ENCODE measurements at places on chromosomes 12 and 14.

DNA sequence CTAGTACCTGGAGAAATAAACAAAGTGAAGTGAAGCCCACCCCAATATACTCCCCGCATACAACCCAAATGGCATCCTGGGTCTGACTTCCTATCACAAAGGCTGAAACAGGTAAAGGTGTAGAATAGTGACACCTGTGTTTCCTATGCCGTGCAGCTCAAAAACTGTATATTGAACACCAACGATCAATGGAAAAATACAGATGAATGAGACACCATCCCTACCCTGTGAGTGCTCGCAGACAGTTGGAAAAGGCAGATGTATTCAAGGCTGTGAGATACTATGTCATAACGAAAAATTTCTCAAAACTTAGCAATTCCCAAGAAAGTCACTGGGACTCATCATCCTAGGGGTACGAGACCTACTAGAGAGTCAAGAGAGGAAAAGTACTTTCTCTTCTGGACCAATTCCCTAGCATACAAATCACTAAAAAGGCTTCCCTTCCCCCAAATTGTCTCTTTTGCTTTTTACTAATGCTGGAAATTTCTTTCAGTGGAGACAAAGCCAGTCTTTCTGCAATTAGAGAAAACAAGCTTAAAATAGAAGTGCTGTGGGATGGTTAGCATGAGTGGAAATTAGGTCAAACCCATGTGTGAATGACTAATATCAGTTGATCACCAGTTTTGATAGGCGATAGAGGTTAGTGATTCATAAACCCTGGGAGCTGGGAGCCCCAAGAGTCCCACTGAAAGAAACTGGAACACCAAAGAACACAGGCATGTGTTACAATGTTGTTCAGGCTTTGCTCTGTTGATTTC is 249.7 kb downstream of the SPTSSA start:
- DNase-seq, result no peak

- peak; percentile 93 for DNase-seq
Observed at GRCh38 chr12:121793838-121794533, 498 bp upstream of the RHOF start.

GRCh38 chr12:17134315-17134714 is 528.4 kb upstream of the LMO3 start:
- DNase-seq, result no peak

- DNase-seq, result no peak
Observed at GRCh38 chr14:31084385-31084784, 58.2 kb upstream of the STRN3 start.

DNA sequence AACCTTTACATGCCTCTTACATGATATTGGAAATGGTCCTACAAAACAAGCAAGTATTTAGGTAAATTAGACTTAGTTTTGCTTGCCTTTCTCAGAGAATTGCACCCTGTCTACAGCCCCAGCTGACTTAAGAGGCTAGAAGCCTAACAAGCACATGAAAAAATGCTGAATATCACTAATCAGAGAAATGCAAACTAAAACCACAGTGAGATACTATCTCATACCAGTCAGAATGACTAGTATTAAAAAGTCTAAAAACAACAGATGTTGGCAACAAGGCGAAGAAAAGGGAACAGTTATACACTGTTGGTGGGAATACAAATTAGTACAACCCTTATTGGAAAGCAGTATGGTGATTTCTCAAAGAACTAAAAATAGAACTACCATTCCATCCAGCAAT is 103.8 kb downstream of the EGLN3 start:
- DNase-seq, result no peak

DNA sequence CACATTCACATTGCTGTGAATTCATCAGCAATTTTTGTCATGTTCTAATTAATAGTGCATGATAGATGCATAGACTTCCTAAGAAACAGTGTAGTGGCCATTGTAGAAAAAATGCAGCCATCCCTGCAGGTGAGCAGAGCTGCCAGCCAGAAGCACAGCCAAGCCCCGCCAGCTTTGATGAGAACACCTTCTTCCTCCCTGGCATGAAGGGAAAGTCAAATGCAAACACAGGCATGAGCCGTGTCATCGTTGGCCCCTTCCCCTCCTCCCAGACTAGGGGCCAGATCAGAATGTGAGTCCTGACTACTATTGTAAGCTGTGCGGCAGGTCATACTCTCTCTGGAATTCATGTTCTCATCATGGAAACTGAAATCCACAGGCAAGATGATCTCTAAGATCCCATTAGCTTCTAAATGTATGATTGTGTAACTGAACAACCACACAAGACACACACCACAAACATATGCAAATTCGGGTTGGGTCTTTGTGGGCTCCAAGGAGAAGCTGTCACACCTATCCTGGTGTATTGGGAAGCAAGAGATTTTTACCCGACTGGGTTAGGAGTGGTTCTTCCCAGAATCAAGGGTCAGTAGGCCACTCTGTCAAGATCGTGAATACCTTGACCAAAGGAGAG is 2.8 kb upstream of the AQP2 start:
- no peak for DNase-seq

DNA sequence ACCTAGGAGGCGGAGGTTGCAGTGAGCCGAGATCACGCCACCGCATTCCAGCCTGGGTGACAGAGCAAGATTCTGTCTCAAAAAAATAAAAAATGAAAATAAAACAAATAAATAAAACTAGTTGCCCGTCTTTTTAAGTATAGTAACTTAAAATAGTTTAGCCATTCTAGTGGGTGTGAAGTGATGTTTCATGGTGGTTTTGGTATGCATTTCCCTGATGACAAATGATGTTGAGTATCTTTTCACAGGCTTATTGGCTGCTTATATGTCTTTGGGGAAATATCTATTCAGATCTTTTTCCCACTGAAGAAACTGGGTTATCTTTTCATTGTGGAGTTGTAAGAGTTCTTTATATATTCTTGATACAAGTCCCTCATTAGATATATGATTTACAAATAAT is 102.4 kb upstream of the METAP2 start:
- DNase-seq, result no peak

- no peak for DNase-seq
Observed at GRCh38 chr12:7373226-7373625, 69.4 kb downstream of the ACSM4 start.

DNA sequence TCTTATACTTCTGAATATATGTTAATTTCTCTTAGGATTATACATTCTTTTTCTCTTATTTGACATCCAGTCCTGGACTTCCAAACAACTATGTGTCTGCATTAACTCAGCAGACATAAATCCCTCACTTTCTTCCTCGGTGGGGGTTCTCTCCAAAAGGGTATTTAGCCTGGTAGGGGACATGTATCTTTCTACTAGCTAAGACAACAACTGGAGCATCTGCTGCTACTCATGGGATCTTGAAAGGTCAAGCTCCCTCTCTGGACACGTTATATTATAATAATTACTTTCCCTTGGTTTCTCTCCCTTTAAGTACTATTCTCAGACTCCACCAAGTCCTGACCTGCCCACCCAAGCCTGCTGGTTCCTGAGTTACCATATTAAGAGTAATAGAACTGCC is 983.7 kb upstream of the FLRT2 start:
- DNase-seq, result no peak

All from stimulated activated CD8-positive, alpha-beta memory T cell treated with anti-CD3 and anti-CD28 coated beads, Interleukin-7, amount 100 ng/mL, for 1 hour (primary cell).